ENCODE measurements at places on chromosomes 7 and 10.

DNA sequence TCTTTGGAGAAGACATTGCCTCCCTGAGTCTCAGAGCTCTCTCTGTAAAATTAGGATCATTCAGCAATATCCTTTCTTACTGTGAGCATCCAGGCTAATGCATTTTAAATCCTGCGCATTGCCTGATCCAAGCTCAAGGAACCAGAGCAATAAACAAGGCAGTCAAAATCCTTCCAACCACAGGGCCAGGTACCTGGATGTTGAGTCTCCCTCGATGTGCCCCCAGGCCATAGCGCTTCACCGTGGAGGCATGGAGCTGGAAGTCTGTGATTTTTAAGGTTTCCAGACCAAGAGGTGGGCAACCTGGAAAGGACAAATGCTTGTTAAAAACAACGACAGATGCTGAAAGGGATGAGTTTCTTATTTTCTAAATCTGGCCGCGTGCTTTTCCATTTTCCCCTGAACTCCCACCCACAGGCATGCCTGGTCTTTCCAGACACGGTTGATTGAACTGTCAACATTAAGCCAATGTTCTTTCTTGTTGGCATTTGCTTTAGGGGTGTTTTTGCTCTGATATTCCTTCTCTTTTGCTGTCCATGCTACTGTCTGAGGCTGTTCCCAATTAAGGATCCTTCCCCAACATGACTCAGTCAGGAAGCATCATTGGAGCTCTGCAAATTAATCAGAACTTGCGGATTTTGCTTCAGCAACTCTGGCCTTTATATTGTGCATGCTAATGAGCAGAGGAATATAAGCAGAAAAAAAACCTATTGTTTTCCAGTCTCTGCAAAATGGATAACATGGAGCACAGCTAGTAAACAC, 29.0 kb downstream of the CPXM2 start:
- DNase-seq = no peak

DNA sequence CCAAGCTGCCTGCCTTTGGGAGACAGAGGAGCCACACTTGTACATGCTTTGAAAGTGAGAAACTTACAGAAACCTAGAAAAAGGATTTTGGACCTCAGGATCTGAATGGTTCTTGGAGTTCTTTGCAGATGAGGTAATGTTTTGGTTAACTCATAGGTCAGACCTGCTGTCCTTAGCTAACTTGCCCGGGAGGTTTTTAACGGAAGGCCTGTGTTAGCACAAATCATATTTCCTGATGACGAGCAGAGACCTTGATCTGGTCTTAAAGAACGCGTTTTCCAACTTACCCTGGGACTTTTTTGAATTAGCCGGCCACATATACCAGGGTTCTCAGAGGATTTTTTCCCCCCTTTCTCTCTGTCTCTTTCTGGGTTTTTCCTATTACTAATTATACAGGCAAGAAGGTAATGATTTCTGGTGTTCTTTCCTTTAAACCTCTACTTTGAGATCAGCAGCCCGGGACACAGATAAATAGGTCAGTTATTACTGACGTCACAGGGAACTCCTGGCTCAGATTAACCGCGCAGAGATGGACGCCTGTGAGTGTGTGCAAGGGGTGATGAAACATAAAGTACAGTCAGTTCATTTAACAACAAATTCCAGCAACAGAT, 101.7 kb upstream of the KLF6 start:
- DNase-seq = no peak

DNA sequence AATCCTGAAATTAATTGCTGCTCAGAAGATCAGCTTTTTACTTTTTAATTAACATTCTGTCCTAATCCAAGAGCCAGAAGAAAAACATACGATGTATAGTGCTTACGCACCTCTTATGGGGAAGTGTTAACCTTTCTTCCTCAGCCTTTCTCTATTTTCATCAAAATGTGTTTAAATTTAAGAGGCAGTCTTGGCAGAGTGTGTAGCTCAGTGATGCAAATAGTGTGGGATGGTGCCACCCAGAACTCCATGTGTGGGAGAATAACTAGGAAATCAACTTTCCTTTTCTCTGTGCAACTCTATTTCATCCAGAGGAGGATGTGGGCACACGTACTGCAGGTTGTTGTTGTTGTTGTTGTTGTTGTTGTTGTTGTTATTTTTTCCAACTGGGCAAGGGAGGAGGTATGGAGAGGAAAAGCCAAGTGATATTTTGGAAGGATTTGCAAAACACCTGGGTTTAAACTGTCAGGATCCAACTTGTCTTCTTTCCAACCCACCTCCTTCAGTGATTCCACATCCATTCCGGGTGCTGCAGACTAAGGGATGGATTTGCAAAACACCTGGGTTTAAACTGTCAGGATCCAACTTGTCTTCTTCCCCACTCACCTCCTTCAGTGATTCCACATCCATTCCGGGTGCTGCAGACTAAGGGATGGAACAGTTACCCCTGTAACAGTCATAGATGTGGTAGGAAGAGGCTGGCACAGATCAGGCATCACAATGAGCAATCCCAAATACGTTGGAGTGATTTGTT, 19.8 kb downstream of the ELMO1 start:
- no peak for DNase-seq

DNA sequence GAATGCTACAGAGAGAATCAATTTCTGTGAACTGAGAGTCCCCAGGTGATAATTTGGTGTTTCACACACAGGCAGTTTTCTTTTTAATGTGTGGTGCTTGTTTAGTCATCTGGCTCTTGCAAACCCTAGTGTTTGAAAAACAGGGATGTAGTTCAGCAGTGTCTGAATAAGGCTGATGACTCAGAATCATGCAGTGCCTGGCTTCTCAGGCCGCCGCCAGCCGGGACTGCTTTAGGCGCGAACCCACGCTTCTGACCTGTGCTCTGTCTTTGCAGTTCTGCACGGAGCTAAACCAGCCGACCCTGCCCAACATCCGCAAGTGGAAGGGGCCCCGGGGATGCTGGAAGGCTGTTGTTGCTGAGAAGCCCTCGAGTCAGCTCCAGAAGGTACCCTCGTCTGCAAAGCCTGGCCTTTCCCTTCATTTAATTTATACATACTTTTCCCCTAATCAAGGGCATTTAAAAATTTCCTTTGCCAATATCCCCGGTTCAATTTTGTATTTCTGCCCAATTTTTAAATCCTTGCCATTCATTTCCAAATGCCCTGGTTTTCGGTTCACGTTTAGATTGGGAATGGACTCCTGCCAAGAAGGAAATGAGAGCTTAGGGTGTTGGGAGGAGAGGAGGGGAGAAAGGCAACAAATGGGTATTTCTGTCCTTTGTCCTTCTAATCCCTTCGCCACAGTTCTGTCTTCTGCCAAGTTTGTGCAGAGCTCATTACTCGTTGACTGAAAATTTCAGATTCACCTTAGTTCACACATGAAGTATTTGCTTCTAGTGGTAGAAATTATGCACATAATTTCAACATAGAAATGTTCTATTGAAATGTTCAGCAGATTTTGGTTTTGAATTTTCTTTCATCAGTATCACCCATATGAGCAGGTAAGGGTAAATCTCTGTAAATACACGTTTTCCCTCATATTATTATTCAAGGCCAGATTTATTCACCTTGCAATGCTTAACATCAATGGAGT, 108.5 kb upstream of the ANLN start:
- DNase-seq = no peak

DNA sequence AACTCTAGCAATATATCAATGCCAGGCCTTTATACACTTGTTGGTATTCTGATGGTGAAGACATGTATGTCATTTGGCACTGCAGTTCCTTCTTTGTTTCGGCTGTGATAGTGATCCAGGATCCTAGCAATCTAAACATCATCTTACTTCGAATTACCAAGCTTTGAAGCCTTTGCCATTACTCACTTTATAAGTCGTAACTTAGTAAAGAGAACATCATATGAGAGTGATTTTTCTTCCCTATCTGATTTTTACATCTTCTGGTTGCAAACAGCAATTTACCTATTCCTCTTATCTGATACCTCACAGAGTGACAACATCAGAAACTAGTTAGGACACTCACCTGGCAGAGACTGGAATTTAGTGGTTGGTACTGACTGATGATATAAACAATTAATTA, 7.6 kb upstream of the BPGM start:
- no peak for DNase-seq
